ENCODE measurements at places on chromosomes 4 and X.
A peak's percentile ranks its signal among the peaks of the same experiment; 100 is the strongest.

- DNase-seq, result no peak
Observed at GRCh38 chr4:168908851-168909273, 101.2 kb downstream of the CBR4 start.

DNA sequence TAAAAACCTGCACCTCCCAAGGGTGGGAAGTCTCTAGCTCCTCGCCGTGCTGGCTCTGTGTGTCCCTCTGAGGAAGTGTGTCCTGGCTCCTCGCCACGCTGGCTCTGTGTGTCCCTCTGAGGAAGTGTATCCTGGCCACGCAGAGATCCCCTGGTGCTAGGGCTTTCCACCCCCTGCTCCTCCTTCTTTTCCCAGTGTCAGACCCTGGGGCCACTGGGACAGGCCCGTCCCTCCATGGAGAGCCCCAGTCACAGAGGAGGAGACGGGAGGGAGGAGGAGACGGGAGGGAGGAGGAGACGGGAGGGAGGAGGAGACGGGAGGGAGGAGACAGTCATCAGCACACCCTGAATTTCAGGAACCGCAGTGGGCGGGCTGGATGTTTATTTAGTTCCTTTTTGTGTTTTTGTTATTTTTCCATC is 53.8 kb upstream of the HGFAC start:
- DNase-seq, result no peak

DNA sequence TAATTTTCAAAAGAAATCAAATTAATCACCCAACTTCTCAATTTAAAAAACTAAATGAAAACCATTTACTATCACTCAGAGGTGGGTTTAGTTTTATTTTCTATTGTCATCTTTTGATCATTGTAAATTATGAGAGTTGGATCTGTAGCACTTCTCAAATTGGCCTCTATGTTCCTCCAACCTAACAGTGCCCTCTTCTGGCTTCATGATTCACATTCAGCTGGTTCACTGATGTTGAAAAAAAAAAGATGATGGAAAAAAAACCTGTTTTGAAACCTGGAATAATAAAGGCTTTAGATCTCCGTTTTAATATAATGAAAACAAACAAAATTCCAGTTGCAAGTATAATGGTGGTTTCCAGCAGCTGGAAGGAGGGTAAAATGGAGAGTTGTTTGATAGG is 2.4 kb upstream of the NBDY start:
- DNase-seq, result peak; percentile 60

GRCh38 chr4:121801715-121802075 is 572 bp downstream of the EXOSC9 start:
- DNase-seq, result no peak

DNA sequence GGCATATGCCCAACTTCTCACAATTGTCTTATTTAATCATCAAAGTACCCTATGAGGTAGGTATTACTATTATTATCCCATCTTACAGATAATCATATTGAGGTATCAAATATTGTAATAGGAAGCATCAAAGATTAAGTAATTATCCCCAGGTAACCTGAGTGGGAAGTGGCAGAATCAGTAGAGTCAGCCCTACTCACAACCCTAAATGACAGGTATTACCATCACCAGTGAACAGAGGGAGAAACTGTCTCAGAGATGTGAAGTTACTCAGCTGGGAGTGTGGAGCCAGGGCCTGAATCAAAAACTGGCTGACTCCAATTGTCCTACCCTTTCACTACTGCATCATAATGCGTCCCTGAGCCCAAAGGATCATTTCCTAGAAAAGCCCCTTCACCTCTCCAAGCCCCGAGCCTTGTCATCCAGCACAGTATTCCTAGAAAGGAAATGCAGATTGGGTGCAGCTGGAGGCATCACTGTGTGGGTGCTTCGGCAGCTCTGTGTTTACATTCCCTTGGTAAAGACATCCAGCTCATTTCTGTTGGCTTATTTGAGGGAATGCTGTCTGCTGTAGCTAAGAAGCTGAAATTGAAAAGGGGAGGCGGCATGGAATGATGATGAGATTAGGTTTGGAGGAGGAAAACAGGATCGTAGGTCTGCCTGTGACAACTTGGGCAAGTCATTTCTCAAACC is 72.8 kb downstream of the DHX15 start:
- no peak for DNase-seq

DNA sequence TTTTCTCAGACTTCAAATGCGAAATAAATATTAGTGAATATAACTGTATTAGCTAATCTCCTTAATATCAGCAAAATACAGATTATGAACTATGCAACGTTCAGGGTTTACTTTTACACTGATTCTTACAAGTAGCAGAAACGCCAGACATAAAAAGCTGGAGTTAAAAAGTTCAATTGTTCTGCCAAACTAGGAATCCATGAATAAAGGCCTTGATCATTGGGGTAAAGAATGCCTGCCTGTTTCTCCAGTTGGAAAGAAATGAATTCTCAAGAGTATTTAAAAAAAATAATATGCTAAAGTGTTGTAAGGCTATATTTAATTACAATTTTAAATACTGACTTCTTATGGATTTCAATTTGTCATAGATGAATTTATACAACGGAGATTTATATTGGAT is 612.2 kb downstream of the DMD start:
- DNase-seq, result no peak

- DNase-seq, result peak; percentile 80
Observed at GRCh38 chr4:152536545-152537182, 772 bp upstream of the FBXW7 start.

DNA sequence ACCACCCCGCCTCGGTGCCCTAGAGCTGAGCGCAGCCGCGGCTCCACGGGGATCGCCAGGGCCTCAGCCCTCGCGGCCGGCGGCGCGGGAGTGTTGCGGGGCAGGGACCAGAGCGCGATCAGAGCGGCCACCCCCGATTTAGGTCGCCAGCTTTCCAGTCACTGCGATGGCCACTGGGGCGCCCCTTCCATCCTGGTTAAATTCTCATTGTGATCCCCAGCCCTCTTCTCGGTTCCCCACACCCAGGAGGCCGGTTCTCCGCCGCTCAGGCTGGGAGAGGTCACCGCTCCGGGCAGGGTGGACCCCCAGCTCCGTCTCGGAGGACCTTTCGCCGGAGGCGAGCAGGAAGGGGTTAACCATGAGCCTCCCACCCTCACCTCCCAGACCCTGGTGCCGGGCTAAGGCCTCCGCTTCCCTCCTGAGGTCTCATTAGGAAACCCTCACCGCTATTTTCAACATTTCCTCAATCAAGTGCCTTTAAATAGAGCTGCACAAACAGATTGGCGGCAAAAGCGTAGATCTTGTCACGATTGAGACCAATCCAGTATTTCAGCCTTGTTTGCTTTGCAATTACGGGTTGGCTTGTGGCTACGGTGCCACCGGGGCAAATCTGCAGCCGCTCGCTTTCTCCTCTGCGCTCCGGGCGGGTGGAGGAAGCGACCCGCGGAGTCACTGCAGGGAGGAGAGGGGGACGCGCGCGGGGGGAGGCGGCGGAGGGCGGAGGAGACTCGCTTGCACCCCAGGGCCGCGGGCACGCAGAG is 8.3 kb upstream of the HAND2 start:
- no peak for DNase-seq

- no peak for DNase-seq
Observed at GRCh38 chr4:84498203-84498934, 723 bp downstream of the NKX6-1 start.

GRCh38 chr4:79964020-79964399 is 109.0 kb downstream of the ANTXR2 start:
- DNase-seq, result no peak

DNA sequence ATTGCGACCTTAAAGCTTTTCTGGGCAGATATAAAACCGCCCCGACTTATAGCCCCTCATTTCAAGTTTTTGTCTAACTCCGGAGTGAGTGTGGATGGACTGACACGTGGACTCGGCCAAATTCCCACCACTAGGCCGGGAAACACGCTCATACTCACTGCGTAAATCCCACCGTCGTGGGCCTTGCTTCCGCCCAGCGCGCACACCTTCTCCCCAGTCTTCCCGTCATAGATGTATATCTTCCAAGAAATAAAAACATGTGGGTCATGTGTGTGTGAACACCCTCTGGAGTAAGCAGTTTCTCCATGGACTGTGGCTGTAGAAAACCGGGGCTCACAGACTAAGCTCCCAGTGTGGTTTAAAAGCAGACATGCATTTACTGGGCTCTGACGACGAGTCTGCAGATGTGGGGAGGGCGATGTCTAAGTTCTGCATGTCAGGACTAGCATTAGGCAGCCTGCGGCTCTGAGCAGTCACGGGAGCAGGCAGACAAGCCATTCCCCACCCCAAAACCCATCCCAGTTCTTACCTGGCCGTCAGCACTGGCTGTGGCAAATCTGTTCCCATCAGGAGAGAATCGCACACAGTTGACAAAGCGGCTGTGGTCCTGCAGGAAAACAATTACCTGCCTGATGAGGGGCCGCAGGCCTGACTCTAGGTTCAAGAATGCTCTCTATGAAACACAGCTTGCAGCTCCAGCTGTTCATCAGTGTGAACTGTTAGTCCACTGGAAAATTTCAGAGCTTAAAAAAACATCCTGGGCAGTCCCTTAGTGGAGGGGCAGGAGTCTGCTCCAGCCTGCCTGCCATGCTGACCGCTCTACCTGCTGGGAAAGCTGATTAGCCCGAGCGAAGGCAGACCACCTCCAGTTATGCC is 28.2 kb downstream of the WDR1 start:
- no peak for DNase-seq

DNA sequence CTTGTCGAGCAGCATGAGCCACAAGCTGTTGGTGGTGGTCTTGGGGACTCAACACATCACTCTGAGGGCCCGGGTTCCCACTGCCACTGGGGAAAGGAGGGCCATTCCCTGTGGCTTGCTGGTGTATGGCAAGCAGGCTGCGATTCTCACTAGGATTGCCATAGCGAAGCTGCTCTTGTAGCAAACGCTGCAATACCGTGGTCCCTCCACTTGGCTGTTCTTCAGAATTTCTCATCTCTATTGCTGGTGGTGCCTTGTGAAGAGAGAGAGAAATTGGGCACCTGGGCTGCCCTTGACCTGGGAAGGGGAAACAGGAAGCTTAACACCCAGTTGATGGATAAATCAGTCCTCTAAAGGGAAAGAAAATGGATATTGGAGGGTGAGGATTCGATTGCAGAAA is 17.7 kb downstream of the AMOT start:
- no peak for DNase-seq
